Stimulated activated CD8-positive, alpha-beta memory T cell treated with anti-CD3 and anti-CD28 coated beads, Interleukin-4, amount 100 ng/mL, for 4 hours (primary cell): ENCODE measurements at places on chromosomes 3 and 15.

DNA sequence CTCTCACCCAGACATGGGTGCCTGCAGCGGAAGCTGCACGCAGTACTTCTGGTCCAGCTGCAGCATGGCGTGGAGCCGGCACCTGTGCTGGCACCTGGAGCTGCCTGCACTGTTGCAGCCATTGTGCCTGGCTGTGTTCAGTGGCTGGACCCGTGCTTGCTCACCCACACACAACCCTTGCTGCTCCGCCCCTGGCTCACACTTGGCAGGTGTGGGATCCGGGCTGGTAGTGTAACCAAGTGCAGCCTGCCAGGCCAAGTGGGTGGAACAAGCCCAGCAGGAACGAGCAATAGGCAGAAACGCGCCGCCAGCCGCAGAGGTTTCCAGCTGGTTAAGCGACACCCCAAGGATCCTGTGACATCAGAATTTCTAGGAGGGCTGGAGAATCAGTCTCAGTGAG lies 11.2 kb upstream of the SCAPER start:
- no peak for DNase-seq

DNA sequence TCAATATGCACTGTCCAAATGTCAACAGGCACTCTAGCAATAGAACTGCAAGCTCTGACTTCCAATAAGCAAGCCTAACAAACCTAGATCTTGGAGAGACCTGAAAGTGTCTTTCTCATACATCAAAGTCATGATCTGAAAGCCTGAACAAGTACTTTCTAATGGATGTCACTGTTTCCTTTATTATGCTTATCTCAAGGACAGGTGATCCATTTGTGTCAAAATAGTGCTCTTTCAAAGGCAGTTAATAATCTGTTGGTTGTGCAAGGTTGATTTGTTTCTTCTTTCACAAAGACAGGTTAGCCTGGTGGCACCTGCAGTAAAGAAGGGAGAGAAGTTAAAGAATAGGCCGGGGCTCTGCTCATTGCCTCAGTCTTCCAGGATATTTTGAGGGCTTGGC lies 146.8 kb downstream of the EPHB1 start:
- DNase-seq = no peak

GRCh38 chr3:59017617-59017984 lies 32.2 kb downstream of the CFAP20DC start:
- no peak for DNase-seq

DNA sequence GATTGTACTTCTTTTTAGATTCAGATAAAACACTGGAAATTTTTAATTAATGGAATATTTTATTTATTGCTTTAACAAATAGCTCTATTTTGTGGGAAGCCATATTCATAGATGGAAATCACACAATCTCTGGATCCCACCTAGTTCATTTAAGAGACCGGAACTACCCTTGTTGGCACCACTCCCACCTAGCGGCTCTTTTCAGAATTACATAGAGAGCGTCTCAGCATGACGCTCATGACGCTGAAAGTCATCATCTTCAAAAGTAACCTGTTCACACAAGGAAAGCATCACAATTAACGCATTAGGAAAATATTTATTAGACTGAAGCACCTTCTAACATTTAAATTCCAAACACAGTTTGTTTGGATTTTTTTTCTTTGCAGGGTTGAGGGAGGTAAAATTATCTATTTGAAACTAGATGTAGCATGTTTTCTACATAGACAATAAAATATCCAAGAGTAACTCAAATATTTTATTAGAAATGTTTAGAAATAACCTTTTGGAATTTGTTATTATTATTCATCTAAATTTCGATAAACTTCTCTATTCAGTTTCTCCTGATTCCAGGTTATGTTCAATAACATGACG lies 214.9 kb upstream of the ARRDC4 start:
- no peak for DNase-seq

GRCh38 chr15:87949151-87949574 lies 307.4 kb downstream of the NTRK3 start:
- no peak for DNase-seq

DNA sequence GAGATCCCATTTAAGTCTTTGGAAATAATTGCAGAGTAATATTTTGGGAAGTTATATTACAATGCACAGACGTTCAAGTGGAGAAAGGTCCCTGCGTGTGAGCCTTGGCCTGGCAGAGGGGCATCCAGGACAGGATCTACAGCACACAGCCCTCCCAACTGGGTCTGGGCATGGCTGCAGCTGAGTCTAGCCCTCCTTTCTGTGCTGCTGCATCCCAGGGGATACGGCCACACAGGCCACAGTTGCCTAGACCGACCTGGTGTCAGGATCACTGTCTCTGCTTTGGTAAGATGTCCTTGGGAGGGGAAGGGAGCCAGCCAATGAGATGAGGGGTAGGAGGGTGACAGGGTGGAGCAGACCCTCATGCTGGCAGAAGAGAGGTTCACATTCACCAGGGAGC lies 46.1 kb downstream of the APBA2 start:
- no peak for DNase-seq
